ENCODE measurements at places on chromosomes 2 and 18.

DNA sequence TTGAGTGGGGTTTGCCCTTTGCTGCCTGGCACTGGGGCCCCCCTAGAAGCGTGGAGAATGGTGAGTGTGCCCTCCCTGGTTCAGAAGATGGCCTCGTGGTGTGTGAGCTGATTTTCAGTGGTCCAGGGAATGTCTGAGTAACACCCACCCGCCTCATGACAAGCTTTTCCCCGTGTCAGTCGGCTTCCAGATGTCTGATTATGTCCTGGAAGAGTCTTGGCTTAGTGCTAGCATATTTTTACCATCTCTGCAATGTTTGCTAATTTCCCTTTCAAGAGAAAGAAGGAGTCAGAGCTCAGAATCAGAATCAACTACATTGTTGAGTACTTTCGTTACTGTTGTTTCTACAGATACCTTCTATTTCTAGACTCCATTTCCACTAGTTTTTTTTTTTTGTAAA is 214.7 kb downstream of the SEPTIN10 start:
- no peak for DNase-seq

DNA sequence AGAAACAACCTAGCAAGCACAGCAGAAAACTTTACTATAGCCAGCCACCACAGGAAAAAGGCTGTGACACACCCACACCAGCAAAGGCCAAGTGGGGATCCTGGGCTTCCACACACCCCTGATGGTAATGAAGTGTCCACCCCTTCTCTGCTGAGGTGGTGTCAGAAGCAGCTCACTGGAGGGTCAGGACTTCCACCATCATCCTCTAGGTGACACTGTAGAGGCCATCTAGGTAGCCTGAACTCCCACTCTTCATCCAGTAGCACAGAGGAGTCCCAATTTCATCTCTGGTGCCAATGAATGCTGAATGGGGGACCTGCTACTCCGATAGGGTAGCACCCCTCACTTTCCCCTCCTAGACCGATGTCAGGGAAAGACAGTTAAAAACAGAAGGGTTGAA is 1544.4 kb downstream of the LRP1B start:
- DNase-seq, result peak; percentile 4

GRCh38 chr18:57804557-57804956 is 1.4 kb upstream of the ATP8B1 start:
- DNase-seq, result no peak

DNA sequence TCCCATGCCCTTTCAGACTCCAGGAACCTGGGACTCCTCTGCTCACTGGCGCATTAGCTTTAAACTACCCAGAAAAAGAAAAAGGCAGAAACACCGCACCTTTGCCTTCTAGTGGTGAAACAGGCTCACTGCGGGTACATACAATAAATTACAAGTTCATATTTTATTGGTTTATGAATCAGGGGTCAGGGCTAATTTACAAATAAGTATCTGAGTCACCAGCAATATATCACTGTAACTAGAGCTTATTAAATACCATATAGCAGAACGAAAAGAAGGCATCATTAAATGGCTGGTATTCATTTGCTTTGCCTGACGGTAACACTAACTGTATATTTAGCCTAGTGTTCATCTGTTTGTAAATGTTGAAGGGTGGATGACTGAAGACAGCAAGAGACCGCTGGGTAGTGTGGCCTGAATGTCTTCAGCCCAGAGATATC is 26.9 kb upstream of the DTNB start:
- DNase-seq, result no peak
